ENCODE measurements at places on chromosomes 5 and 9. TPM values are rescaled to one million over a fixed set of nuclear protein-coding genes. Genes with fewer than 3 reads are reported as not detected.

Gene SLC27A6
- total RNA-seq, result not detected

Gene TAF11L4
- not detected for total RNA-seq

Gene DAP
- 49.5 TPM for total RNA-seq

Gene C1QTNF3
- 2.1 TPM for total RNA-seq

Gene ANXA1
- total RNA-seq, result 877 TPM

Gene DOCK2
- total RNA-seq, result 0.86 TPM

Gene TRIO
- 229 TPM for total RNA-seq

Gene SLC34A1
- total RNA-seq, result not detected

Gene ZNF879
- 4.2 TPM for total RNA-seq

Gene IRX1
- not detected for total RNA-seq

Gene MIGA2
- 22.9 TPM for total RNA-seq
